ENCODE measurements at places on chromosomes 4 and X. TPM values are rescaled to one million over a fixed set of nuclear protein-coding genes. Genes with fewer than 3 reads are reported as not detected.
A peak's percentile ranks its signal among the peaks of the same experiment; 100 is the strongest.

The CSAG3 gene
- not detected for total RNA-seq

The TMEM144 gene
- total RNA-seq: 2.6 TPM

The SPACA5B gene
- not detected for total RNA-seq

The HSFX2 gene
- total RNA-seq: 2.0 TPM

The CD99 gene
- 110 TPM for total RNA-seq

The ZNF275 gene
- 7.6 TPM for total RNA-seq

DNA sequence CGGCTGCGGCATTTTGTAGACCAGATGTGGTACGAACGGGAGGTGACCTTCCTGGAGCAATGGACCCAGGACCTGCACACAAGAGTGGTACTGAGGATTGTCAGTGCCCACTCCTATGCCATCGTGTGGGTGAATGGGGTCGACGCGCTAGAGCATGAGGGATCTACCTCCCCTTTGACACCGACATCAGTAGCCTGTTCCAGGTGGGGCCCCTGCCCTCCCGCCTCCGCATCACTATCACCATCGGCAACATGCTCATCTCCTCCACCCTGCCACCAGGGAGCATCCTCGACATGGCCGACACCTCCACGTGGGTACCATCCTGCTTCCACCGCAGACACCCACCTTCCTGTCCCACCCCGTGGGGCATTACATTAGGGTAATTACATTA lies 46.2 kb downstream of the SMARCA5 start:
- H3K27ac ChIP-seq: peak overlapping the region; percentile 65
- peaks cover 7% of the 10 kb centered on the region for H3K4me1 ChIP-seq
- no peak for DNase-seq
- peak overlapping the region; percentile 77 for H3K4me3 ChIP-seq

DNA sequence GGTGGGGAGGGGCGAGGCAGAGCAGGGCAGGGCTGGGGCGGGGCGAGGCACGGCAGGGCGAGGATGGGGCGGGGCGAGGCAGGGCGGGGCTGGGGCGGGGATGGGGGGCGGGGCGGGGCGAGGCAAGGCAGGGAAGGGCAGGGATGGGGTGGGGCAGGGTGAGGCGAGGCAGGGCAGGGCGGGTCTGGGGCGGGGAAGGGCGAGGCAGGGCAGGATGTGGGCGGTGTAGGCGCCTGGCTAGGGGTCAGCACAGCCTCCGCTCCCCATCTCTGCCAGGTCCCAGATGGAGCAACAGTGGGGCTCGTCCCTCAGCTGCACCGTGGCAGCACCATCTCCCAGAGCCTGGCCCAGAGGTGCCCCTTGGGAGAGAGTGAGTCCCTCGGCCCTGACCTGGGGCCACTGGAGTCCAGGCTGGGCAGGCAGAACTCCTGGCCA lies 4.2 kb upstream of the SRPK3 start:
- no peaks in the 10 kb centered on the region for H3K36me3 ChIP-seq
- H3K4me1 ChIP-seq: peaks cover 12% of the 10 kb centered on the region
- DNase-seq: no peak

- no peaks in the 10 kb centered on the region for H3K27me3 ChIP-seq
- H3K4me3 ChIP-seq: no peak overlapping the region
- H3K36me3 ChIP-seq: no peaks in the 10 kb centered on the region
- no peak overlapping the region for H3K27ac ChIP-seq
Observed at GRCh38 chr4:74549936-74550335, 105.0 kb downstream of the AREG start.

DNA sequence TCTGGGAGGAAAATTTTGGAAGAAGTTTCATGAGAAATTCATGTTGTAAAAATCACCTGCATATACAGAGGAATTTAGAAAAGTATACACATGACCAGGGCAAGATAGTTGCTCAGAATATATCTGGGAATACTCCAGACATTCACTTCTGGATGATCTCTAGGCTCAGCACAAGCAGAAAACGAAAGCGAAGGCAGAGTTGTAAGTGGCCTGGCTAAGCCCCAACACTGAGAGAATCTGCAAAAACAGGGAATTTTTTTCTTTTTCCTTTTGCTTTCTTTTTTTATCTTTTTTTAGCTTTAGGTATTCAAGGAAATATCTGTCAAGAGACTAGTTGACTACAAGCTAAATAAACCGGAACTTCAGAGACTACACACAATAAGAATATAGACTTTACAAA lies 207.2 kb downstream of the FGF13 start:
- H3K4me1 ChIP-seq: no peaks in the 10 kb centered on the region
- H3K27ac ChIP-seq: no peak overlapping the region
- H3K27me3 ChIP-seq: no peaks in the 10 kb centered on the region

- H3K4me1 ChIP-seq: no peaks in the 10 kb centered on the region
- DNase-seq: no peak
- no peak overlapping the region for H3K27ac ChIP-seq
- H3K27me3 ChIP-seq: no peaks in the 10 kb centered on the region
Observed at GRCh38 chrX:128518508-128518907, 466.3 kb upstream of the ACTRT1 start.

DNA sequence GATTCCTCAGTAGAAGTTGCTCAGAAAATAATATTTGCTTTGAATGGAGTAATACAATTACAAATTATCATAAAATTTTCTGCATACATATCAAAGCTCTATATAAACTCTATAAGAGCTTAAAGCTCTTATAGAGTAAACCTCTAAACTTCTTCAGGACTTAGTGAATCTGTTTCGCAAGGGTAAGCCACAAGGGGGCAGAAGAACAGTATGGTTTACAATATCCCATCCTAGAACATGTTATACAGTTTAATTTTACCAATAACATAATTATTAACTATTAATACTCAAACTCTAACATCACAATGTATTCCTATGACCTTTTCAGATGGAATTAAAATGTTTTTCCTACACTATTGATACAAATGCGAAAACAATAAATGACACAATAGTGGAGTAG lies 33.8 kb upstream of the SPANXN1 start:
- no peaks in the 10 kb centered on the region for H3K27me3 ChIP-seq
- no peak overlapping the region for H3K4me3 ChIP-seq
- no peaks in the 10 kb centered on the region for H3K36me3 ChIP-seq
- H3K27ac ChIP-seq: no peak overlapping the region
- DNase-seq: no peak
- H3K4me1 ChIP-seq: no peaks in the 10 kb centered on the region

DNA sequence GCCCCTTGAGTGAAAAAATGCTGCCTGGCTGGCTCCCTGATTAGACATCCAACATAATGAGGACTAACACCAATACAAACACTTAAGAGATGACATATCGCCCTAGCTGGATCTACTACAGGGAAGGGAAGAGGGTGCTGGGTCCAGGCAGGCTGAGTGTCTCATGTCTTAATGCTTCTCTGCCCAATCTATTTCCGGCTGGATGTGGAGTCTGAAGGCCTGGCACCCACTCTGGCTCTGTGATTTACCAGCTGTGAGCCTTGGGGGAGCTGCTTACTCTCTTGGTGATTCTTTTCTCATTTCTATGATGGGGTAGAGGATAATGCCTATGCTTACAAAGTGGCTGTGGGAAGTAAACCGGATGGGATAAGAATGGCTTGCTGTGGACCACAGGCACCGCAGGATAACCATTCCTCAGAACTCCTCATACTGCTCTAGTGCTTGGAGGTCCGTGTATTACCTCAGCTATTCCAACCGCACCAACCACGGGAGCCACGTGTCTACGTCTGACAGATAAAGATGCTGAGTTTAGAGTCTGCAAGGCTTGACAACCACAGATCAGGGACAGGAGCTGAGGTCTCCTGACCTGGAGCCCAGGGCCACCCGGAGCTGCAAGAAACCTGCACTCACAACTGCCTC lies 161.7 kb downstream of the AFAP1 start:
- no peaks in the 10 kb centered on the region for H3K27me3 ChIP-seq
- H3K36me3 ChIP-seq: no peaks in the 10 kb centered on the region
- DNase-seq: no peak
- peaks cover 5% of the 10 kb centered on the region for H3K4me1 ChIP-seq
- H3K4me3 ChIP-seq: no peak overlapping the region

GRCh38 chr4:81421346-81422218 lies 50.1 kb downstream of the RASGEF1B start:
- no peaks in the 10 kb centered on the region for H3K4me1 ChIP-seq
- H3K27ac ChIP-seq: no peak overlapping the region
- H3K27me3 ChIP-seq: no peaks in the 10 kb centered on the region
- H3K36me3 ChIP-seq: no peaks in the 10 kb centered on the region
- no peak for DNase-seq

GRCh38 chr4:37241647-37242046 lies 2.9 kb upstream of the NWD2 start:
- H3K4me1 ChIP-seq: no peaks in the 10 kb centered on the region
- no peak overlapping the region for H3K27ac ChIP-seq
- H3K36me3 ChIP-seq: no peaks in the 10 kb centered on the region
